ENCODE measurements at places on chromosomes 6 and 20. TPM values are rescaled to one million over a fixed set of nuclear protein-coding genes. Genes with fewer than 3 reads are reported as not detected.

The TPBG gene
- total RNA-seq = 20.0 TPM

The C6orf89 gene
- total RNA-seq = 52.3 TPM

The NOX3 gene
- total RNA-seq = not detected

The ADGRF5 gene
- not detected for total RNA-seq

DNA sequence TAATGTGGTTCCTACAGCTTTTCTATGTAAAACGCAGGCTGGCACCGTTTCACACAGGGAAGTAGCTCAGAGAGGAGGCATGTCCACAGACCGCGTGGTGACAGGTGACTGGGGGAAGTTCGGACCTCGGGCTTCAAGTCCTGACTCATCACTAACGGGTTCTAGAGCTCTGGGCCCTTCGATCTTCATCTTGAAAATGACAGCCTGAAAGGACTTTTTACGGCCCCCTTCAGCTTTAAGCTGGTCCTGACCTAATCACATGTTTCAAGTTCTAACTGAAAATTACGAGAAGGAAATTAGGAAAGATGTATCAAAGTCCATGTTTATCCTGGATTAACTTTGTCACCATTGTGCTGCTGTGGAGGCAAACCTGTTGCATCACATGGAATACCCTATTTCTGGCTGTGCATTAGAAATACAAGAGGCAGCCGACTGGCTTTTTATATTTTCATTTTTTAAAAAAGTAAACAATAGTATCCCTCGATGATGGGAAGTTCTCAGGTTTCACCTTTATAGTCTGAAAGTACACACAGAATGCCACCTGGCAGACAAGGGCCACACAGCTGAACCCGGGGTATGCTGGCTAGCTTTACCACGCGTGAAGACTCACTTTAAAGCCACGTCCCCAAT, 2.0 kb downstream of the MAN1A1 start:
- peaks cover 5% of the 10 kb centered on the region for H3K4me1 ChIP-seq
- no peaks in the 10 kb centered on the region for H3K36me3 ChIP-seq
- H3K27me3 ChIP-seq = no peaks in the 10 kb centered on the region
- peak overlapping the region; percentile 98 for H3K4me3 ChIP-seq

GRCh38 chr20:48238326-48238725, 453.0 kb upstream of the SULF2 start:
- H3K27ac ChIP-seq = no peak overlapping the region
- no peak overlapping the region for H3K4me3 ChIP-seq
- peak; percentile 54 for DNase-seq

- DNase-seq = no peak
- no peak overlapping the region for H3K4me3 ChIP-seq
- H3K27me3 ChIP-seq = no peaks in the 10 kb centered on the region
- peaks cover 20% of the 10 kb centered on the region for H3K36me3 ChIP-seq
Observed at GRCh38 chr6:126017668-126018067, 31.3 kb downstream of the TRMT11 start.

DNA sequence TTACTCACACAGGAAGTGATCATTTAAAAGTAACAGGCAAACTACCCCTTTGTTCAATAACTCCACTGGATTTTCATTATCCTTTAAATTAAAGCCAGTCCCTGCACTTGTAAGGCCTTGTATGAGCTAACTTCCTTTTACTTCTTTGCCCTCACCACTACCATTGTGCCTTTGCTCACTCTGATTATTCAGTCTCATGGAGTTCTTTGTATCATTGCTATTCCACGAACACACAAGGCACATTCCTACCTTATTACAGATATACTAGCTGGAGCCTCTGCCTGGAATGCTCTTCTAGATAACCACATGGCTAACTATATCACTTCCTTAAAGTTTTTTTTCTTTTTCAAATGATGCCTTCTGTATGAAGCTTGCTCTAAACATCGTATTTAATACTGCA, 748.6 kb upstream of the HS3ST5 start:
- no peak overlapping the region for H3K27ac ChIP-seq
- no peak for DNase-seq
- H3K4me3 ChIP-seq = no peak overlapping the region

- H3K4me1 ChIP-seq = peaks cover 17% of the 10 kb centered on the region
- no peaks in the 10 kb centered on the region for H3K36me3 ChIP-seq
- no peak for DNase-seq
- no peak overlapping the region for H3K27ac ChIP-seq
- H3K4me3 ChIP-seq = no peak overlapping the region
- H3K27me3 ChIP-seq = no peaks in the 10 kb centered on the region
Observed at GRCh38 chr6:154484942-154485341, 25.5 kb downstream of the CNKSR3 start.

DNA sequence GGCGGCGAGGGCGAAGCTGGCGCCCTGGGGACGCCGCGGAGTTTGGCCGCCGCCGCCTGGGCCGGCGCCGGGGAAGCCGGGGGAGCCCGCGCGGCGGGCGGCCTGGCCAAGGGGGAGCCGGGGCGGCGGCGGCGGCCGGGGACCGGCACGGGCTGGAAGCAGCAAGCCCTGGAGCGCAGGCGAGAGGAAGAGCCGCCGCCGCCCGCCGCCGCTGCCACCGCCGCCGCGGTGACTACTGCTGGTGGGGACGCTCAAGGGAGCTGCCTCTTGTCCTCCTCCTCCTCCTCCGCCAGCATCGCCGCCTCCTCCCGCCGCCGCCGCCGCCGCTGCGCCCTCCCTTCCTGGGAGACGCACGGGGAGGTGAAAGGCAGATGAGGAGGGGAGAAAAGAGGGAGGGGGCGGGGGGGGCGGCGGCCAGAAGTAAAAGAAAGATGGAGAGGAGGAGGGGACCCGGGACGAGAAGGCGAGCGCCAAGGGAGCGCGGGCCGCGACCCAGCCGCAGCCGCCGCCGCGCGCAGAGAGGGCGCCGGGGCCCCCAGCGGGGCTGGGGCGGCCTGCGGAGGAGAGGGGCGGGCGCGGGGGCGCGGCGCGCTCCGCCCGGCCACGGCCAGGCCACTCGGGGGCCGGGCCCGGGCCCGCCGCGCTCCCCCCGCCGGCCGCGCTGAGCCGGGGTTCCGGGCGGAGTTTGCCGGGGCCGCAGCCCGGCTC, 846 bp downstream of the PDE10A start:
- no peaks in the 10 kb centered on the region for H3K36me3 ChIP-seq
- peaks cover 3% of the 10 kb centered on the region for H3K27me3 ChIP-seq
- H3K27ac ChIP-seq = peak overlapping the region; percentile 82
- H3K4me3 ChIP-seq = peak overlapping the region; percentile 75
- peak; percentile 18 for DNase-seq

DNA sequence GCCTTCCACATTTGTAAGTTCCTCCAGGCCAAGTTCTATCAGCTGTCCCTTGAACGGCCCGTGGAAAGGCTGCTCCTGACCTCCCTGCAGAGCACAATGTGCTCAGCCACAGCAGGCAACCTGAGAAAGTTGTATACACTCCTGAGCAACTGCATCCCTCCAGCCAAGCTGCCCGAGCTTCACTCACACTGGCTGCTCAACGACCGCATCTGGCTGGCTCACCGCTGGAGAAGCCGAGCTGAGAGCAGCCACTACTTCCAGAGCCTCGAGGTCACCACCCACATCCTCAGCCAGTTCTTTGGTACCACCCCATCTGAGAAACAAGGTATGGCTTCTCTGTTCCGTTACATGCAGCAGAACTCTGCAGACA, 2.1 kb downstream of the ZSWIM1 start:
- H3K27ac ChIP-seq = no peak overlapping the region
- H3K27me3 ChIP-seq = no peaks in the 10 kb centered on the region
- H3K4me3 ChIP-seq = no peak overlapping the region
- H3K4me1 ChIP-seq = peaks cover 2% of the 10 kb centered on the region
- DNase-seq = no peak

GRCh38 chr20:16025084-16025483, 548.2 kb downstream of the KIF16B start:
- no peak overlapping the region for H3K27ac ChIP-seq
- DNase-seq = no peak
- no peaks in the 10 kb centered on the region for H3K4me1 ChIP-seq

GRCh38 chr20:9617940-9618339, 103.5 kb downstream of the LAMP5 start:
- H3K4me1 ChIP-seq = no peaks in the 10 kb centered on the region
- no peak overlapping the region for H3K27ac ChIP-seq
- peak; percentile 22 for DNase-seq
- H3K27me3 ChIP-seq = peaks cover 17% of the 10 kb centered on the region
- H3K4me3 ChIP-seq = no peak overlapping the region
- H3K36me3 ChIP-seq = no peaks in the 10 kb centered on the region

Data from IMR-90 (cell line).